Skeletal muscle cell (primary cell): ENCODE measurements at places on chromosomes 12 and 14.

DNA sequence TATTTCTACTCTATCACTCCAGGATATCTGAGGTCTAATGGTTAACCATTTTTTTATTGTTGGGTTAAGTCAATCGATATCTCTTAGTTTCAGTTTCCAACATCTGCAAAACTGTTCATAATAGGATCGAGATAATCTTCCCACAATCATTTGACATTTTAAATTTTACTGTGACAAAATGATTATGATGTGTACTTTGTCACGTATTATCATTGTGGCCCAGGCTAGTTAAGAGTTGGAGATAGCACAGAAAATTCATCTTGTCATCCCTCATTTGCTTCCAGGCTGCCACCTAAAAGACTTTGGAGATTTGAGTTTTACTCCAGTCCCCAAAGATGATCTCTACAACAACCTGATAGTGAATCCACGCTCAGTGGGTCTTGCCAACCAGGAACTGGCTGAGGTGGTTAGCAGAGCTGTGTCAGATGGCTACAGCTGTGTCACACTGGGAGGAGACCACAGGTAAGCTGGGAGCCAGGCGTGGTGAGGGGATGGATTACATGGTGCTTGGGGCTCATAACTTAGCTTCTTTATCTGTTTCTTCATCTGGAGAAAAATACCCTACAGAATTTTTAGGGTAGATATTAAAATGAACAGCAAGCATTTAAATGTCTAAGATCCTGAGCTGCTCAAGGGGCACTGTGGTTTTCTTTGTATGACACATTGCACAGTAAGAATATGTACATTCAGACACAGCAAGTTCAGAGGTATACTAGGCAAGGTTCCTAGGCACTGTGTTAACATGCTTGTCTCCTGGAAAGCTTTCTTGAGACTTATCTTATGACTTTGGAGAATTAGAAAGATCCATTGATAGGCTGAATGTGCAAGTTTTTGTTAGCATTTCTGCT lies 22.4 kb downstream of the ARG2 start:
- no peak for DNase-seq

DNA sequence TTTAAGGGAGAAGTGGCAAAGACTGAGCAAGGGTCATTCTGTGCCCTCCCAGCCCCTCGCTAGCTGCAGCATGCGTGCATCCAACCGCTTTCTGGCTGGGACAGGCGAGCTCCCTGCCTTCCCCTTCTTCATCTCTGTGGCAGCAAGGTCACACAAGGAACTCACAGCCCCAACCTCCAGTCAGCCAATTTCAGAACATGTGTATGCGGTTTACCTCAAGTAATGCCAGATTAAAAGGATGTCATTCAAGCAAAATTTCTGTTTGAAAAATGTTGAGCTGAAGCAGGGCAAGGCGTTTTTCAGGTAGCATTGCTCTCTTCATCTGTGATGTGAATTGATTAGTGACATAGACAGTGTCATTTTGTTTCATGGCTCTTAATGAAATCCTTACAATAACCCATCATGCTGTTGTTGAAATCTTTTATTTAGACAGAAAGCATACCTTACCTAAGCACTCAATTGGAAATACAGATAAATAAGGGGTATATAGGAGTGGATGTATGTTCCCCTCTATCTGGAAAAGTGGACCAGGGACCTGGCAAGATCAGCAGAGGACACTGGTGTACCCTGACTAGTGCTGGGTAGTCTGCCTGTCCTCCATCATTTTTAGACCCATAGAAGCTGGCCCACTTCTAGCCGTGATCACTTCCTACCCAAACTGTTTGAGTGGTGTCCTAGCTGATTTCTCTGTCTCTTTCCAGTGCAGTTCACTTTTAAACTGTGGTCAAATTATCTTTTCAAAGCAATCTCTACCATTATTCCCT lies 82.8 kb upstream of the NEDD1 start:
- no peak for DNase-seq

GRCh38 chr12:473863-474577 lies 14.3 kb downstream of the B4GALNT3 start:
- no peak for DNase-seq

DNA sequence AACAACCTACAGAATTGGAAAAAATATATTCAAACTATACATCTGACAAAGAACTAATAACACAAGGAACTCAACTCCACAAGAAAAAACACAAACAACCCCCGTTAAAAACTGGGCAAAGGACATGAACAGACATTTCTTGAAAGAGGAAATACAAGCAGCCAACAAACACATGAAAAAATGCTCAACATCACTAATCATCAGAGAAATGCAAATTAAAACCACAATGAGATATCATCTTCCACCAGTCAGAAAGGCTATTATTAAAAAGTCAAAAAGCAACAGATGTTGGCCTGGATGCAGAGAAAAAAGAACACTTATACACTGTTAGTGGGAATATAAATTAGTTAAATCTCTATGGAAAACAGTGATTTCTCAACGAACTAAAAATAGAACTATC lies 82.6 kb upstream of the CCDC91 start:
- DNase-seq, result no peak

GRCh38 chr14:101982621-101983020 lies 18.2 kb downstream of the DYNC1H1 start:
- DNase-seq, result no peak

GRCh38 chr14:35398071-35398584 lies 6.4 kb downstream of the NFKBIA start:
- DNase-seq, result no peak

DNA sequence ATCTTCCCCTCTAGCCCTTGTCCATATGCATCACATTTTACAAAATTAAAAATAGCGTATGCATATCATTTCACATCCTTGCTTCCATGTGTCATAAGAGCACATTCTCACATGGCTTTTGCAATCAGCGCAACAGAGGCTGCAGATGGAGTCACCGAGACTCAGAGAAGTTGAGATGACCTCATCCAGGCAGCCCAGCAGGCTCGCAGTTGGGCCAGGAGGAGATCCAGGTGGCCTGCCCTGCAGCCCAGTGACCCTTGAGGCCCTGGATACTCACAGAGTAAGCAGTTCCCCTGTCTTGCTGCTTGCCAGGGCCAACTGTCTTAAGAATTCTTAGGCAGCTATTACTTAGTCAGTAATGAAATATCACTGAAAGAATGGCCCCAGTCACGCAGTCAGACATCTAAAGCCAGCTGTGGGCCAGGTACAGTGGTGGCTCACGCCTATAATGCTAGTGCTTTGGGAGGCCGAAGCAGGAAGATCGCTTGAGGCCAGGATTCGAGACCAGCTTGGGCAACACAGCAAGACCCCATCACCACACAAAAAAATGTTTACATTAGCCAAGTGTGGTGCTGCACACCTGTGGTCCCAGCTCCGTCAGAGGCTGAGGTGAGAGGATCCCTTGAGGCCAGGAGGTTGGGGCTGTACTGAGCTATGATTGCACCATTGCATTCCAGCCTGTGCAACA lies 9.1 kb downstream of the CAMKK2 start:
- DNase-seq, result peak; percentile 18

DNA sequence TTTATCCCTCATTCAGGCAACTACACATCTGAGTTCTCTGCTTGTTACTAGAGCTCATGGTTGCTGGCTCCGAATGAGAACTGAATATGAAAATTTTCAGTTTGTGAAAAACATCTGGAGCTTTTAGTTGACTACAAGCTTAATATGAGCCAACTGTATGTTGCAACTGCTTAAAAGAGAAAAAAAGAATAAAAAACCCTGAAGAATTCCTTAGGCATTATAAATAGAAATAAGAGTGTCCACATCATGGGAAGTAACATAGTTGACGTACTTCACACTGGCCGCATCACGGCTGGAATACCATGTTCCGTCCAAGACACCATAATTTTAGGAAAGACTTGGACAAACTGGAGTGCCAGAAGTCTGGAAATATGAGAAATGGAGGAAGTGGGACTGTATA lies 57.9 kb downstream of the PDE3A start:
- peak; percentile 51 for DNase-seq

DNA sequence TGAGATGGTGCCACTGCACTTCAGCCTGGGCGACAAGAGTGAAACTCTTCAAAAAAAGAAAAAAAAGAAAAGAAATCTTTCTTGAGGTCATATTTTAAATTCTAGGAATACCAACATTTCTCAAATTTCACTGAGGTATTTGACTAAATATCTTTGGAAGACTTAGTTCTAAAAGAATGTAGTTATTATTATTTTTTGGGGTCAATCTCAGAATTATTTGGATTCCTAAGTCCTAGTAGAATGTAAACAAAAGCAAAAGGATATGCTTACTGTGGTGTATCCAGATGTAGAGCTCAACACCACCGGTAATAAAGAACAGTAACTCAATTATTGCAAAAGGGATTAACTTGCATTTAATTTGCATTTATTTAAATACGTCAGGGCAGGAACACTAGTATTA lies 25.0 kb downstream of the PRICKLE1 start:
- DNase-seq, result no peak

- DNase-seq, result no peak
These were observed 90.3 kb downstream of the CRADD start for GRCh38 chr12:93767524-93767863.

DNA sequence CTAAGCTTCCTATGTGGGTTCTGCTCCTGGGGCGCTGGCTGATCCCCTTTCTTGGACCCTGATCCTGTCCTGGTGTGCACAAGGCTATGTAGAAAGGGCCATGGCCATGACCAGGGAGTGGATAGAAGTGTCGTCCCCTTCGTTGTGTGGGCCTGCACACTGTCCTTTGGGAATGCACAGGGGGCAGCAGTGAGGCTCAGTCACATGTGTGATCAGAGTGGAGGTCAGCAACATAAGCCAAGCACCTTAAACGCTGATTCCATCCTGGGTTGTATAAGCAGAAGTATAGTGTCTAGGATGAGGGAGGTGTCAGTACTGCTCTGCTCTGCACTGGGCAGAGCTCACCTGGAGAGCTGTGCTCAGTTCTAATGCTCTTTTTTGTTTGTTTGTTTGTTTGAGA lies 48.4 kb downstream of the ESRRB start:
- no peak for DNase-seq

DNA sequence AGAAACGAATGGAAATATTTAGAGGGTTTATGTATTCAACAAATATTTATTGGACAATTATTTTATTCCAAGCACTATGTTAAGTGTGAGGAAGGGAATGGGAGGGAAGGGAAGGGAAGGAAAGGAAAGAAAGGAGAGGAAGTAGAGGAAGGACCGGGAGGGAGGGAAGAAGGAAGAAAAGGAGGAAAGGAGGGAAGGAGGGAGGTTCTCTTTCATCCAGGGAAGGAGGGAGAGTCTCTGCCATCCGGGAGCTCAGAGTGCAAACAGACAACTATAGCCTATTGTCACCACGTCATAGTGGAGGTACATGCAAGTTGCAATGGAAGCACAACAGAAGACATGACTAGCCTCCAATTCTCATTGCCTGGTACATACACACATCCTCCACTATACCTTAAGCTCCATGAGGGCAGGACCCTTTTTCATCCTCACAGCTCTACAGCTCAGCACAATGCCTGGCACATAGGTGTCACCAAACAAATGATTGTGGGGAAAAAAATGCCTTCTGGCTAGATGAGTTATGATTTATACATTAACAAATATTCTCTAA lies 48.1 kb downstream of the DAD1 start:
- DNase-seq, result no peak

DNA sequence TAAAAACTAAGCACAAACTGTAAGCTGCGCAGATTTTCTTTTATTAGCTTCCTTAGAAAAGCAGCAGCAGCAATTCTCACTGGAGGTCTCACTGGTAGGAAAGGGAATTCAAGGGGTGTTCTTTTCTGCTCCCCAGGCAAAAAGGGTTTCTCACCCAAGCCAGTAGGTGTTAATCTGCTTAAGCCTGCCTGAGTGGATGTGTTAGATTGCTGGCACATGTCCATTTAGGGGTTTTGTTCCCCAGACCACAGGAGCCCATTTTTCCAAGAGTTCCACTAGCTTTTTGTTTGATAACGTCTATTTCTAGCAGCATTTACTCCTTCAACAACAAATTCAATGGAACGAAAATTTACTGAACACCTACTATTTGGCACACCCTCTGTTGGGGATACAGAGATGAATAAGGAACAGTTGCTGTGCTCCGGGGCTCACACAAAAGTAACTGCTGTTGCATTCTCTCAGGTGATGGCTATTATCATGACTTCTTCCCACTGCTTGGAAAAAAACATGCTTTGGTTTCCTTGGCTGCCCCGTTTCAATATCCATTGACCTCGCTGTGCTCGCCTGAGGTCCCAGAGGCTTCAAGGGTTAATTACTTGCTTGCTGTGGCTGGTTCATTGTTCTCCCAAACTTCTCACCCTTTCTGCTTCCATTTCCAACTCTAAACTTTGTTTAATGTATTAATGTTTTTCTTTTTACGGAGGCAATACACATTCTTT lies 31.1 kb upstream of the RIC8B start:
- no peak for DNase-seq

DNA sequence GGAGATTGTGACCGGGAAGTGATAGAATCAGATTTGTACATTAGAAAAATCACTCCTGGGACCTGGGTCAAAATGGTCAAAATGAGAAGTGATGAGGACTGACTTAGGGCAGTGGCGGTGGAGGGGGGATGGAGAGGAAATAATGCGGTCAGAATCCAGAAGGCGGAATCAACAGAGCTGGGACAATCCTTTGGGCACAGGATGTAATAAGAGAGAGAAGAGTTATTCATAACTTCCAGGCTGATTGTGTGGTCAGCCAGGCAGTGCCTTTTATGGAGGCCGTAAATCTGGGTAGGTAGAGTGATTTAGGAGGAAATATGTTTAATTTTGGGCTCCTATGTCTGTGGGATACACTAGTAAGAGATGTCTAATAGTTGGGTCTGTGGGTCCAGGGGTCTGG lies 21.6 kb downstream of the FBXL14 start:
- DNase-seq, result no peak

GRCh38 chr12:103697971-103698751 lies 111.1 kb downstream of the STAB2 start:
- DNase-seq, result no peak

GRCh38 chr12:75341873-75342272 lies 7.4 kb downstream of the GLIPR1L1 start:
- DNase-seq, result no peak

GRCh38 chr12:18706798-18707197 lies 31.0 kb downstream of the PLCZ1 start:
- DNase-seq, result no peak

- DNase-seq, result no peak
These were observed 103.9 kb downstream of the TGFB3 start for GRCh38 chr14:75877884-75878283.

- no peak for DNase-seq
These were observed 118.9 kb downstream of the ADGRD1 start for GRCh38 chr12:131072451-131073230.
